T-helper 2 cell (primary cell): ENCODE measurements at places on chromosomes 11 and 22.

DNA sequence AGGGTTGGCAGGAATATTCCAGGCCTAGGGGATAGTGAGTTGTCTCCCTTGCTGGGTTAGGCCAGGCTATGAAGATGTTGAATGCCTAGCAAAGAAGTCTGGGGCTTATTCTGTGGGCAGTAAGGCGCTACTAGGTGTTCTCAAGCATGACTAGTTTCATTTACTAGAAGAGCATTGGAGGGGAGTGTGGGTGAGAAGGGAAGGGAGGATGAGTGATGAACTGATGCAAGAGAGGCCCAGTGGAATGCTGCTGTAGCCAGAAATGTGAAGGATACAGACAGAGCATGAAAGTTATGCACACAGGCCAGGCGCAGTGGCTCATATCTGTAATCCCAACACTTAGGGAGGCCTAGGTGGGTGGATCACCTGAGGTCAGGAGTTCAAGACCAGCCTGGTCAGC, 33.5 kb downstream of the POU2F3 start:
- no peak for DNase-seq

DNA sequence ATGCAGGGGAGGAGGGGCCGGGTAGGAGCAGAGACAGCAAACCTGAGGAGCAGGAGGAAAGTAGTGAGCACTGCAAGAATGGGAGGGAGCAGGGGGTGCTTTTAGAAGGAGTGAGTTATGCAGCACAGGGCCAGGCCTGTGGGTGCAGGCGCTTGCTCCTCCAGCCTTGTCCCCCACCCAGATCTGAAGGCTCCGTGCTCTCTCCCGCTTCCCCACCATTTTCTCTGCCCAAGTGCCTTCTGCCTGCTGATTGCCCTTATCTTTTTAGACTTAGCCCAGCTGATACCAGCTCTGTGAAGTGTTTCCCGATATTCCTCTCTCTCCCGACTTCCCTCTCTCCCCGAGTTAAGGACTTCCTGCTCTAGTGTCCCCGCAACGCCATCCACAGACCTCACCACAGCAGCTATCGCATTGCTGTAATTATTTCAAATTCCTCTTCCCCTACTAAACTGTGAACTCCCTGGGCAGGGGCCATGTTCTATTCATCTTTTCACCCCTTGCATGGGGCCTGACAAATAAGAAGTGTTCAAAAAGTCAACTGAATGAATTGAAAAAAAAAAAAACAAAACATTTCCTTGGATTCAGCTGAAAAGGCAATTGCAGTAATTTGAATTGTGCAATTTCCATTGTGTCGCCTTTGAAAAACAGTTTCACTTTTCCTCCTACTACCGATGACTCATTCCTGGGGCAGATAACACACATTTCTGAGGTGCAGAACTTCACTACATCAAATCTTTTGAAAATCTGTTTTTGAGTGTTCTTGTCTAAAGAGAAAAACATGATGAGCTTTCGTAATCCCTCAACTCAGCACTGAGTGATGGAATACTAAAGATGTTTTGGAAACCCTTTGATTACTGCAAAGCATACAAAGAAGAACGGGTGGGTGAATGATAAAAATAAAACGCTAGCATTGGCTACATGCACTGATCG, 69.7 kb upstream of the BMAL1 start:
- no peak for DNase-seq

GRCh38 chr11:128834157-128834556, 32.9 kb downstream of the KCNJ1 start:
- DNase-seq = no peak

GRCh38 chr11:17389211-17389956, 925 bp upstream of the KCNJ11 start:
- DNase-seq = peak; percentile 75

DNA sequence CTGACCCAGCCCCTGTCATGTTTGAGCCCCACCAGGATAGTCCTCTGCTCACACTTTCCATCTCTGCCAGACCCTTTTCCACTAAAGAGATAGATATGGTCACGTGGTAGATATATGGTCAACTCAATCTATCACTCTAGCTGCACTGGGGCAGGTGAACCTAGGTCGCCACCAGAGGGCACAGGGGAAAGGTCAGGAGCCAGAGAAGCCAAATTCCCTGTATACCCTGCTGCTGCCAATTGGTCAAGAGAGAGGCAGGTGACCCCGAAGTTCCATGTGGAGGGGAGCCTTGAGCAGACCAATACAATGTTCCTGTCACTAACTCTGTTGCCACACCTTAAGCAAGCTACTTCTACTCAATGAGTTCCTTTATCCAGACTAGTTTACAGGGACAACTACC, 101.1 kb upstream of the GALNT18 start:
- DNase-seq = no peak

DNA sequence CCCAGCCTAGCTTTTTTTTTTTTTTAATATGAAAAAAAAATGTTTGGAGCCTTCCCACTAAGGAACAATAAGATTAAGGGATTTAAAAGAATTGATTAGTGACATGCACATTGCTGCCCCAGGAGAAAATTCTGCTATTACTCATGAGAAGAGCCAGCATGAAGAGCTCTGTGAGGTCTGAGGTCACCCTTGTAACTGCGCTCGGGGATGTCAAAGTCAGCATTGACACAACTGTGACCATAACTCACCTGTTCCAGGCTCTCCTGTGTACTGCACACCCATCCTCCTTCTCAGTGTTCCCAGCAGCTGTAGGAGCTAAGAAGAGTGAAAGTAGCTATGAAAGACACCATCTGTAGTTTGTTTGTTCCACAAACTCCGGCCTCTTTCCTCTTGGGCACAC, 109.8 kb upstream of the FGF3 start:
- no peak for DNase-seq
